ENCODE measurements at places on chromosomes 3 and 15.

GRCh38 chr3:24493746-24494617 lies 668 bp downstream of the THRB start:
- peak; percentile 41 for DNase-seq

DNA sequence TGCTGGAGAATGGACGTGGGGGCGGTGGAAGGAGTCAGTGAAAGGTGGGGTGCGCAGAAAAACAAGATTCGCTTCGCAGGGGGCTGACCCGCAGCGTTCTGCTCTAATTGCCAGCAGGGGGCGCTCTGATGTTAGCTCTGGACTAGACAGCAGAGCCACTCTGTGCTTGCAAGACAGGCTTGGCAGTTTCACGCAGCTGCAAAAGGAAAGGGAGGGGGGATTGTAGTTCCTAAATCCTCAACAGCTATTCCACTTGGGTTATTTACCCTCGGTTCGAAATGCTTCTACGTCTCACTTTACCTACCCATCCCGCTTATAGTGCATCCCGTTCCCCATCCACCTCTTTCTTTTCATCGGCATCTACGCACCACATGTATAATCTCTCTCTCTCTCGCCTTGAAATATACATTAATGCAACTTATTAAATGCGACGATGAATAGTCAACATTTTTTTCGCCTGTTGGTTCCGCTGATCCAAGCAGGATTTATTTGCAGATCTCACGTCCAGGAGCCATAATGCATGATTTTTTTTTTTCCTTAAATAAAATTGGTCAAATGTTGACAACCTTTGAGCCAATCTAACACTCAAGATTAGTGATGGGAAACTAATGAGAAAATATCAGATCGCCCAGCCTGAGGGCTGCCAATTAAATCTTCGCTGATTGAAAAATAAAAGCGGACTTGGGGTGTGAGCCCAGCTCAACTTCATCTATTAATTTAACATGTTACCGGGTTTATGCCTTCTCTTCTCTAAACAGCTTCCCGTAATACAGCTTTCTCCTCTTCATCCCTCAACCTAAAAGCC lies 216.4 kb downstream of the MEIS2 start:
- DNase-seq: peak; percentile 76

GRCh38 chr15:73753250-73754130 lies at the start of gene INSYN1:
TSS of gene INSYN1 (minus strand) at chr15:73753351. CDS start at chr15:73751130, 2,221 bp downstream.
- DNase-seq: peak; percentile 36

DNA sequence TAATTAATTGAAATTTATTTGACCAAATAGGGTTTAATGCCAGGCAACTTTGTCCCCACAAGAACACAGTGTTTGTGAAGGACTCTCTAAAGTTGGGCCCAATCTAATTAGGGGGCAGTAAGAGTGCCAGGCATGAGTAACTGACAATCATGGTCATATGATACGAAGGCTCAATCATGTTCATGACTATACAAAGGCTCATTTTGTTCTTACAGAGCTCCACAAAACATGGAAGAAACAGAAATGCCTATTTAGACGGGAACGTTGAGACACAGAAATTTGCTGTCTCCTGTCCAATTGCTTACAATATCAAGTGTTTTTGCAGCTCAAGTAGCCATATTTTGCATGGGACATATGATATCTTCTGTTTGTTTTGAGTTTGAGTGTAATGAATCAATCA lies 391.1 kb downstream of the SI start:
- DNase-seq: no peak

- DNase-seq: no peak
Observed at GRCh38 chr3:41102053-41102556, 97.2 kb upstream of the CTNNB1 start.

GRCh38 chr3:172447611-172448579 lies at the start of gene GHSR:
TSS of gene GHSR (minus strand) at chr3:172448456. CDS start at chr3:172448413, 43 bp downstream.
- no peak for DNase-seq

DNA sequence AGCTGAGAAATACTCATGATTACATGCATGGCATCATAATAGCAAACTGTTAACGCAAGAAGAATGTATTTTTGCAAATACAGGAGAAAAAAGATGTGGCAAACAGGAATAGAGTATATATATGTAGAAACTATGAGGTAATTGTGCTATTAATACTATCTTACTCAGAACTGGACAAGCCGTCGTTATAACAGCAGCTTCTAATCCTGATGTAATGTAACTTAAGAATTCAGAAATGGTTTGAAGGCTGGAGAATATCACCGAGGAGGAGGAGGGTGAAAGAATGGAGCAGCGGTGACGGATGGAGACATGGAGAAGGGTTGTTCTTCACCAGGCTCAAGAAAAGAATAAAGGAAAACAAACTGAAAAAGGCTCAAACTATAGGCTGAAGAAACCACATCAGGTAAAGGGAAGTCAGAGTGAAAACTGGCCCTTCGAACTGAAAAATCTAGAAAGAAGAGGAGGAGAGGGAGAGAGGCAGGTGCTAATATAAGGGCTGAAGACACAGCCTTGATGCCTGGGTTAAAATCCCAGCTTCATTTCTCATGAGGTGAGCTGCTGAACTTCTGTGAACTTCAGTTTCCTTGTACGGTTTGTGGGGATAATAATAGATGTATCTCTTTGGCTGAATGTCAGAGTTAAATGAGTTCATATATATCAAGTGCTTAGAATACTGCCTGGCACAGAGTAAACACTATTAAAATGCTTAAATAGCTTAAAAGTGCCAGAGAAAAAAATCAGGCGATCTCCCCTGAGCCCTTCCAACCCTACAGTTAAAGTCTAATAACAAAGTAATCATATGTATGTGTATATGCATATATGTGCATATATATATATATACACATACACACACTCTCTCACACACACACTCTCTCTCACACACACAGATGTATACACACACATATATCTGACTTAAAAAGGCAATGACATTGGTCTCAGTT lies 43.9 kb downstream of the GOLIM4 start:
- no peak for DNase-seq

DNA sequence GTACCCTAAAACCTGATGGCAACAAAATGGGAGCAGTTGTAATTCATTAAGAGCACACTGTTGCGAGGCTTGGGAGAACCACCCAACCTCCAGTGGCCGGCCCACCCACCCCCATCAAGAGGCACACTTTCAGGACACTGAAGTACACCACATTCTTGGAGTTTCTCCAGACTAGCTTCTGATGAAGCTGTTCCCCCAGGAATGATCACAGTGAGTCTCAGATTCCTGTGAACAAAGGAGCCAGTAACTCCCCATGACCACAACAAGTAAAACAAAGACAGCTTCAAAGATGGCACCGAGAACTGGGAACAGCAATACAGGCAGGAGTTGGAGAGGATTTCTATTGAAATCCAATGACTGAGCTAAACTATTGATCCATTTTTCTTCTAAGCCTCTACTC lies 126.0 kb downstream of the ST8SIA2 start:
- no peak for DNase-seq

- no peak for DNase-seq
Observed at GRCh38 chr15:26628071-26628470, 144.8 kb downstream of the GABRB3 start.

- no peak for DNase-seq
Observed at GRCh38 chr3:14297784-14298236, 104.6 kb upstream of the SLC6A6 start.

DNA sequence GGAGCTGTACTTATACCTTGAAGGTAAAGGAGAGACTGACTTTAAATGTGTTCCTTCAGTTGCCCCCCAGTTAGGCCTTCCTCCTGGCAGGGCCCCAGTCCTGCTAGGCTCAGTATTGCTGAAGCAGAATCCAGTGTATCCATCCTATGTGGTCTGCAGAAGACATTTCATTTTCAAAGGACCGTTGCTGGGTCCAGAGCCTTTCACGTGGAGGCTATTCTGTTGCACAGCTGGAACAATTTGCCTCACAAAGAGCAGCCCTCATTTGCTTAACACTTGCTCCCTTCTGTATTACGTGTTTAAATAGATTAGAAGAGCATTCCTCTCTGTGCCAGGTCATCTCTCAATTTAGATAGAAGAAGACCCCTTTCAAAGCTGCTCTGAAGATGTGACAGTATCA lies 78.9 kb upstream of the CFAP20DC start:
- no peak for DNase-seq

- no peak for DNase-seq
Observed at GRCh38 chr3:17094551-17094950, 209.8 kb downstream of the PLCL2 start.

DNA sequence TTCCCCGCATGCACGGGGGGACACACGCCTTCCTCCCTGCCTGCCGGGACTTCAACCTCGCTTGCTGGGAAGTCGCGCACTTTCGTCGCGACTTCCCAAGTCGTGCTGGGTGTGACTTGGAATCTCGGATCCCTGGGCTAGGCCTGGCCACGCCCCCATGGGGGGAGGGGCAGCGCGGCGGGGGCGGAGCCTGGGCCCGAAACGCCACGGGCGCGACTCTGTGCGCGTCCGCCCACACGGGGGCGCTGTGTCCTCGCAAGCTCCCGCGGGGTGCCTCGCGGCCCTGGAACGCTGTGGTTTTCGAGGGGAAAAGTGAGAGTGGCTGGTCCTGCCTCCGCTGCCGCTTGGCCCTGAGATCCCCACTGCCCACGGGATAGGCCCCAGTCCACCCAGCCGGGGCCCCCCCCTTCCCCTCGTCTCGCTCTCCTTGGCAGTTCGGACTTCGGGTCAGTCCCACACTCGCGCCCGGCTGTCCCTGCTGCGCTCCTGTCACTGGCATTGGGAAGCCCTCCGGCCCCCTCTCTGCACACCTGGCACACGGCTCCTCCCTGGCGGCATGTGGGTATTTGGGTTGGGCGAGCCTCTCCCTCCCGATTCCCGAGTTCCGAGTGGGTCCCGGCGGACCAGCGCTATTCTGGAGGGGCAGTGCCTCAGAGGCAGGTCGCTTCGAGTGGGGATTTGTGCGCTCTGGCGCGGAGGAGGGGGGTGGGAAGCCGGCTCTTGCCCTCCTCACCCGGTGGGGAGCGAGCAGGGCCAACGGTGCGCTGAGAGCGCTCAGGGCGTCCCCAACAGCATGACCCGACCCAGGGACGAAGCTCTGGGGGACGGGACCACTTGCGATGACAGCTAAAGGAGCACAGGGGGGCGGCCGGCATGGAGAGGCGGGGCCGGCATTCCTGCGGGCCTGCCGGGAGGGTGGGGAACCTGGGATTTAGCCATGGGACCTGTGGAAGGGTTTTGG lies 23.6 kb downstream of the SEC61A1 start:
- peak; percentile 93 for DNase-seq

DNA sequence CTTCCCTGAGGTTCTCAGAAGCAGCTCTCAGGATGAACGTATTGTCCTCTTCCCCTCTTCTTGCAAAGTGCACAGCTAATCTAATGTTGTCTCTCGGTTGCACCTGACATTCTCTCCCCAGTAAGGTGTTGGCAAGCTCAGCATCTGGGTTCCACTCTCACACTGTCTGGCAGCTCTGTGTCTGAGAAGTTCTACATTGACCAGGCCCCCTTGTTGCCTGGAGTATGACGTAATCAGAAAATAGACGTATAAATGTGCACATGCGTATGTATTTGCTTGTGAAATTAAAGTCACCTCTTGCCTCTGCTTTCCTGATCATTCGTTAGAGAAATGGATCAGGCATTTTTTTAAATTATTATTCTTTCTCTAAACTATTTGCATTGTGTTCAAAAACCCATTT lies 67.7 kb downstream of the USF3 start:
- no peak for DNase-seq

GRCh38 chr3:157477441-157477840 lies 25.8 kb downstream of the VEPH1 start:
- no peak for DNase-seq

GRCh38 chr3:57006949-57007419 lies 53.5 kb upstream of the SPATA12 start:
- DNase-seq: no peak

GRCh38 chr15:35047996-35048395 lies 37.1 kb downstream of the NANOGP8 start:
- DNase-seq: no peak

- DNase-seq: no peak
Observed at GRCh38 chr3:193980326-193980725, 155.6 kb upstream of the HES1 start.

- DNase-seq: no peak
Observed at GRCh38 chr15:38702178-38702912, 137.7 kb upstream of the RASGRP1 start.

GRCh38 chr15:40445421-40445922 lies 4.7 kb downstream of the BAHD1 start:
- DNase-seq: no peak

Data from progenitor cell of endocrine pancreas (in vitro differentiated cells).